ENCODE measurements at places on chromosomes 11 and 22.

DNA sequence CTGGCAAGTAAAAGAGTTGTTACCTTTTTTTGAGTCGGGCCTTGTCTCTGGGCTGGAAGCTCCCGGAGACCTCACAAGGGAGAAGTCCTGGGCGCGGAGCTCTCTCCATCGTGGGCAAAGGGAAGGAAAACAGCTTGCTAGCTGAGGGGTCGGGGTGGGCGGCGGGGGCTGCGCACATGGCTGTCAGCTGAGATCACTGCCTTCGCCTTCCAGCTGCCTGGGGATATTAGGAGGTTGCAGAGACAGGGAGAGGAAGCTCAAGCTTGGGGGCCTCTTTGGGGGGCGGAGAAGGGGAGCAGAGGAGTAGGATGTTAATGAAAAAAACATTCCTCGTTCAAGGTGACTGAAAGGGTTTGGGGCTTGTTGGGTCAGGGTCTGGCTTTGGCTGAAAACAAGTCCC lies 49.2 kb upstream of the ALX4 start:
- DNase-seq = no peak
- no peaks in the 10 kb centered on the region for H3K36me3 ChIP-seq
- peaks cover 40% of the 10 kb centered on the region for H3K27me3 ChIP-seq
- no peak overlapping the region for H3K4me3 ChIP-seq
- no peak overlapping the region for H3K27ac ChIP-seq
- no peaks in the 10 kb centered on the region for H3K4me1 ChIP-seq

DNA sequence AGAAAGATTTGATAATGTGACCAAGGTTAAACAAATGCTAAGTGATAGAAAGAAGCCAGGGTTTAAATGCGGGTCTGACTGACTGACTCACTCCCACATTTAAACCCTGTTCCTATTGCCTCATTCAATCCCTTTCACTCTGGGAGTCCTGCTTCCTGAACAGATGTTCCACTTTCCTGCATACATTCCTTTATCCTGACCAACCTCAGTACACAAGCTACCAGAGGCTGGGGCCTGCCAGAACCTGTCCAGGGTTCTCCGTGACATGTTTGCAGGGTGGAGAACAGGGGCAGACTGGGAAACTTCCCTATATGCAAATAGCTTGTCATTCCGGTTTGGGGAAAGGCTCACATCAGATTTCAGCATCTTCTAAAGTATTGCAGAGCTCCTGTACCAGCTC lies 3.0 kb upstream of the ANKK1 start:
- H3K36me3 ChIP-seq = no peaks in the 10 kb centered on the region
- peaks cover 5% of the 10 kb centered on the region for H3K27me3 ChIP-seq
- no peak overlapping the region for H3K27ac ChIP-seq

GRCh38 chr22:30511911-30512310 lies 6.4 kb upstream of the SEC14L4 start:
- H3K36me3 ChIP-seq = no peaks in the 10 kb centered on the region
- no peak for DNase-seq
- H3K27me3 ChIP-seq = peaks cover 4% of the 10 kb centered on the region
- no peak overlapping the region for H3K4me3 ChIP-seq

- peaks cover 71% of the 10 kb centered on the region for H3K4me1 ChIP-seq
- H3K27ac ChIP-seq = peak overlapping the region; percentile 92
- peaks cover 74% of the 10 kb centered on the region for H3K36me3 ChIP-seq
Observed at GRCh38 chr22:37148031-37148651, 1.6 kb downstream of the IL2RB start.

DNA sequence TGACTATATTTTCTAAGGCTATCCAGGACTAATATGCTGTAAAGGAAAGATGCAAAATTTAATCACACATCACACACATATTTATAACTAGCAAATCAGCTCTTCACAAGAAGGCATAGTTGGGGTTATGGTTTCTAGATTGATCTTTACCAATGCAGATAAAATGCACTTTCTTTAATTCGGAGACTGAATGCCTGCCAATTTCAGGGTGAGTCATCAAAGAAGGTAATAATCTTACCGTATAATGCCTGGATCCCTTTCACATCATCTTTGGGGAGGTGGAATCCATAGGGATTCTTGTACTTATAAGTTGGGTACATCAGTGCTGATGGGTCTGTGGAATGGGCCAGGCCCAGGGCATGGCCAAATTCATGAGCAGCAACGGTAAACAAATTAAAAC lies 16.4 kb downstream of the MMP20 start:
- peaks cover 20% of the 10 kb centered on the region for H3K27me3 ChIP-seq
- peak overlapping the region; percentile 4 for H3K27ac ChIP-seq
- H3K4me1 ChIP-seq = no peaks in the 10 kb centered on the region
- no peaks in the 10 kb centered on the region for H3K36me3 ChIP-seq
- DNase-seq = no peak

DNA sequence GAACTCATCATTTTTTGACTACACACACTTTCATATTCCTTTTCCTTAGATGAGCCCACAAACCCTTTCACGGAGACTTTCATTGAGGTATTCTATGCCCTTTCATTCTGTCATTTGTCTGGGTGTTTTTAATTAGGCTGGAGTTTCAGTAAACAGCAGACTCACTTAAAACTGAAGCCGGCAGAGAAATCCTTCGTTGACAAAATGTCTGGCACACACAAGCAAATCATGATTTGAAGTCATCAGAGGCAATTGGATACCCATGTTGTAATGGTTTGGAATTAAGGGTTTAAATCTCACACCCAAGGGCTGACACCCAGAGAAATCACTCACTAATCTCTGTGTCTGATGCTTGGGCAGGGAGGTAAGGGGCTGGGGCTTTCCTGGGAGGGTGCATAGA lies 127.1 kb downstream of the EHF start:
- no peaks in the 10 kb centered on the region for H3K36me3 ChIP-seq
- H3K4me1 ChIP-seq = no peaks in the 10 kb centered on the region
- DNase-seq = no peak
- peaks cover 36% of the 10 kb centered on the region for H3K27me3 ChIP-seq
- no peak overlapping the region for H3K4me3 ChIP-seq
- H3K27ac ChIP-seq = no peak overlapping the region

GRCh38 chr22:35978889-35979288 lies 49.7 kb downstream of the RBFOX2 start:
- H3K36me3 ChIP-seq = no peaks in the 10 kb centered on the region
- H3K4me3 ChIP-seq = no peak overlapping the region
- peaks cover 80% of the 10 kb centered on the region for H3K27me3 ChIP-seq
- H3K4me1 ChIP-seq = no peaks in the 10 kb centered on the region
- H3K27ac ChIP-seq = no peak overlapping the region
- no peak for DNase-seq

DNA sequence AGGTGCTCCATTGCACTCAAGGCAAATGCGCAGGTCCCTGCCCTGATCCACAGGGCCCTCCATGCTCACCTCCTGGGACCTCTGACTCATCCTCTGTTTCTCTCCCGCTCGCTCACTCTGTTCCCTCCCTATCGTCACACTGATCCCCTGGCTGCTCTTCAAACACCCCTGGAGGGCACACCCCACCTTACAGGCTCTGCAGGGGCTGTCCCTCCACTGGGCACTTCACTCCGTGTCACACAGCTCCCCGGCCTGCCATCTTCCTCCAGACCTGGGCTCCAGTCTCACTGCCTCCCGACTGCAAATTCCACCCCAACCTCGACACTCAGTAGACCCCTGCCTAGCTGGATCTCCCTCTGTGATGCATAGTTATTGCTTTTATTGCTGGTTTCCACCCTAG lies 91.5 kb upstream of the PRDM11 start:
- peaks cover 3% of the 10 kb centered on the region for H3K4me1 ChIP-seq
- DNase-seq = no peak
- peaks cover 6% of the 10 kb centered on the region for H3K36me3 ChIP-seq
- peak overlapping the region; percentile 79 for H3K27ac ChIP-seq
- peaks cover 15% of the 10 kb centered on the region for H3K27me3 ChIP-seq
- H3K4me3 ChIP-seq = no peak overlapping the region

DNA sequence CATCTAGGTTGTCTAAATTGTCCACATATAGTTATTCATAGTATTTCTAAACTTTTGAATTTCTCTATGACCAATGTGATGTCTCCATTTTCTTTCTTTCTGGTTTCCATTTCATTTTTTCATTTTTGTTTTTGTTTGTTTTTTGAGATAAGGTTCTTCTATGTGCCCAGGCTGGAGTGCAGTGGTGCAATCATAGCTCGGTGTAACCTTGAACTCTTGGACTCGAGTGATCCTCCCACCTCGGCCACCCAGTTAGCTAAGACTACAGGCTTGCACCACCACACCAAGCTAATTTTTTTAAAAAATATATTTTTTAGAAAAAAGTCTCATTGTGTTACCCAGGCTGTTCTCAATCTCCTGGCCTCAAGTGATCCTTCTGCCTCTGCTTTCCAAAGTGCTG lies 8.2 kb downstream of the GSTT4 start:
- peaks cover 2% of the 10 kb centered on the region for H3K4me1 ChIP-seq
- no peak overlapping the region for H3K27ac ChIP-seq
- peaks cover 4% of the 10 kb centered on the region for H3K36me3 ChIP-seq
- H3K4me3 ChIP-seq = no peak overlapping the region

DNA sequence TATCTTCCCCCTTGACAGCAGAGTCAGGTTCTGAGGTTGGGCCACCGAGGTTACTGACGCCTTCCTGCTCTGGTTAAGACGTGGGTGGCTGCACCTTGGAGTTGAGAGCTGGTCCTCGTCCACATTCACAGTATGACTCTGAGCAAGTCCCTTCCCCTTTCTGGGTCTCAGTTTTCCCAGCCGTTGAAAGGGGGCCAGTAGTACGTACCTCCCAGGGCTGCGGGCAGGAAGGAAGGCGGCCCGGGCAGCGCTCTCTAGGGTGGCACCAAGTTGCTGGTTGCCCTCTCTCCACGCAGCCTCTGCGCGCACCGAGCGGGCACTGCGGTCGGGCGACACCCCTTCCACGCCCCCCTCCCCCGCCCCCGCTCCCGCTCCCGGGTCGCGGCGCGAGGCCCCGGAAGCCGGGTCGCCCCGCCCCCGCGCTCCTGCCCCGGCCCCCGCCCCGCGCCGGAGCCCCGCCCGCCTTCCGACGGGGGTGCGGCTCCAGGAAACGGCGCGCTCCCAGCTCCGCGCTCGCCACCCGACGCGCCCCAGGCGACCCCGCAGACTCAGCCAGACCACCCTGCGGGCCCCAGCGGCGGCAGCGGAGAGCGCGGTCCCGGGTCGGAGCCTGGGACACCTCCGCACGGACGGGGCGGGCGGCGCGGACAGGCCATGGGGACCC lies at the start of gene EHBP1L1:
Gene EHBP1L1 (plus strand): TSS at position 486 of the 664 bp plus-strand sequence. CDS start 250 bp downstream, outside the sequence.
- peak within 1 kb of the TSS; percentile 99 for H3K4me3 ChIP-seq
- DNase-seq = peak; percentile 72
- H3K36me3 ChIP-seq = peaks cover 83% of the 10 kb centered on the region
- no peaks in the 10 kb centered on the region for H3K27me3 ChIP-seq

DNA sequence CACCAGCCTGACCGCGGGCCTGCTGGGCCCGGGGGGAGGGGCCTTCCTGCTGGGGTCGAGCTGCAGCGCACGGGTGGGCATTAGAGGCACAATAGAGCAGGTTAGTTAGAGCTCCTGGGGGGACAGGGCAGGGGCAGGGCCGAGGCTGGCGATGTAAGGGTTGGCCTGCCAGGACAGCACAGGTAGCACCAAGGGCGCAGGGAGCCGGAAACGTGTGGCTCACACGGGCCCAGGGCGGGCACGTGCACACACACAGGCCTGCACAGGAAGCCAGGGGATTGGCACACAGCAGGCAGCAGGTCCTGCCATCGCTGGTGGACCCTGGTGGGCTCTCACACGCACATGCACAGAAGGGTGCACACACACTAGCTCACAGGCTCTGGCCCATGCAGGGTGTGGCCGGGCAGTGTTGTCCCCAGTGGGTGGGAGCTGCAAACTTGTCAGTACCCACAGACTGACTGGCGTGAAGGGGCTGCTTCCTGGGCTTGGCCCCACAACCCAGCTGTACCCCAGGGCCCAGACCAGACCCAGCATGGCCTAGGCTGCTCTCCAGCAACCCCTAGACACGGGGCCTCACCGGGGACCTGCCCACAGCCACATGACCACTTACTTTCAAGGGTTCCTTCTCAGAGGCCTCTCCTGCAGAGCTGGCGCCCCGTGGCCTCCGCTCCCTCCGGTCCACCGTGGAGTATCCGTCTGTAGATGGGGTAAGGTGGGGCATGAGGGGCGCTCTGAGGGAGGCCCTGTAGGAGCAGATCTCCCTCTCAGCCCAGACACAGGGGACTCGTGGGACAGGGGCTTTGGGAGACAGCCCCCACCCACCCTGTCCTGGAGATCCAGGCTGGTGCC lies 29.9 kb upstream of the TXNRD2 start:
- DNase-seq = no peak
- peaks cover 17% of the 10 kb centered on the region for H3K36me3 ChIP-seq
- H3K4me1 ChIP-seq = peaks cover 13% of the 10 kb centered on the region
- no peaks in the 10 kb centered on the region for H3K27me3 ChIP-seq
- H3K4me3 ChIP-seq = peak overlapping the region; percentile 38

- no peak overlapping the region for H3K4me3 ChIP-seq
- no peaks in the 10 kb centered on the region for H3K36me3 ChIP-seq
- DNase-seq = no peak
- no peaks in the 10 kb centered on the region for H3K4me1 ChIP-seq
- H3K27me3 ChIP-seq = peaks cover 29% of the 10 kb centered on the region
Observed at GRCh38 chr11:10601837-10602236, 33.4 kb upstream of the LYVE1 start.

- DNase-seq = no peak
- peaks cover 8% of the 10 kb centered on the region for H3K4me1 ChIP-seq
- no peaks in the 10 kb centered on the region for H3K36me3 ChIP-seq
Observed at GRCh38 chr11:117941976-117942654, 12.9 kb upstream of the TMPRSS13 start.

- H3K27ac ChIP-seq = no peak overlapping the region
- H3K36me3 ChIP-seq = no peaks in the 10 kb centered on the region
- H3K27me3 ChIP-seq = peaks cover 63% of the 10 kb centered on the region
- no peak for DNase-seq
Observed at GRCh38 chr22:19630614-19631013, 83.7 kb upstream of the SEPTIN5 start.

DNA sequence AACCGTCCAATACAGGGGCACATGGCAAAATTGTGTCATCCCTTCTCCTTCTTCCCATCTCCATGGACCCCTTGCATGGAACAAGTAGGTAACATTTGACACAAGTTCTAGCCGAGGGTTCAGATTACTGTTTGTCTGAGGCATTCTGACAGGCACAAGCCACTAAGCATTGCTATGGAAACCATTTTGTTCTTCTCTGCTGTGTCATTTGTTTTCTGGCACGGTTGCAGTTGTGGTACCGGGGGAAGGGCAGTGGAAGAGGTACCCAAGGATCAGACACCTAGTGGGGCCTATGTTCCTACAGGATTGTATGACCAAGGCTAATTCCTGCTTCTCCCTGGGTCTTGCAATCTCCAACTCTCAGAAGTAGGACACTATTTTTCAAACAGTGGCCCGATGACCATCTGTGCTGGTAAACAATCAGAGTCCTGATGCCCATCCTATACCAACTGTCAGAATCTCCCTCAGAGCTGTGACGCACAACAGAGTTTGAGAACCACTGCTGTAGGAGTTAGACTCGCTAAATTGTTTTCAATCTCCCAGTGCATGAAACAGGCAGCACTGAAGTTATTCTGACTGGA lies 69.3 kb downstream of the KCNC1 start:
- peaks cover 10% of the 10 kb centered on the region for H3K4me1 ChIP-seq
- H3K4me3 ChIP-seq = no peak overlapping the region
- peaks cover 2% of the 10 kb centered on the region for H3K36me3 ChIP-seq
- H3K27ac ChIP-seq = no peak overlapping the region
- H3K27me3 ChIP-seq = no peaks in the 10 kb centered on the region

- H3K27me3 ChIP-seq = peaks cover 30% of the 10 kb centered on the region
- no peak overlapping the region for H3K4me3 ChIP-seq
- H3K27ac ChIP-seq = no peak overlapping the region
- H3K4me1 ChIP-seq = peaks cover 10% of the 10 kb centered on the region
- DNase-seq = no peak
Observed at GRCh38 chr22:28017859-28018258, 98.8 kb upstream of the PITPNB start.
